Stimulated activated CD4-positive, alpha-beta T cell treated with anti-CD3 and anti-CD28 coated beads, Interleukin-15, amount 100 ng/mL, for 24 hours (primary cell): ENCODE measurements at places on chromosomes 16 and 17.

- no peak for DNase-seq
Observed at GRCh38 chr17:12688382-12688781, 22.7 kb downstream of the MYOCD start.

GRCh38 chr17:75457047-75457654 is 716 bp downstream of the TMEM94 start:
- DNase-seq: peak; percentile 25

GRCh38 chr16:85062845-85063244 is 35.2 kb downstream of the KIAA0513 start:
- no peak for DNase-seq

DNA sequence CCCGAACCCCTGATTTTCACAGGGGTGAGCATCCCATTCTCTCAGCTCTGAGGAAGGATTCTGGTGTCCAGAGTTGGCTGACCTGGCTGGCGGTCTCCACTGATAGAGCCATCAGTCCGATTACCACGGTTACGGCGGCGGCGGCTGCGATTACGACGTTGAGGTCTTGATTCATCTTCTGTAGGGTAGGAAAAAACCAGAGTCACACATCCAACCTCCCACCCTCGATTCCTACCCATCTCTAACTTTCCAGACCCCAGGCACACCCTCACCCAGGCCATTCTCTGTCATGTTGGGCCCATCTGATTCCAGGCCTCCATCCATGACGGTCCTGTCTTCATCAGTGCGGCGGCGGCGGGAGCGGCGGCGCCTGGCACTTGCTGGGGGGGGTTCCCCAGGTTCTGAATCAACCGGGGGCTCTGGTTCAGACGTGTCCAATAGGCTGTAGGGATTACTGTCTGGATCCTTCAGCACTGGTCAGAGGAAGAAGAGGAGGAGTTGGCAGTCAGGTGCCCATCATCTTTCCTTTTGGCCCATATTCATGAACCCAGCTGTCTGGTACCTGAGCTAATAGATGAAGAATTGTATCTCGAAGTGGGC is 2.6 kb upstream of the SOX15 start:
- no peak for DNase-seq

GRCh38 chr17:42289611-42290181 is 1.4 kb downstream of the STAT5A start:
- peak; percentile 84 for DNase-seq

GRCh38 chr16:74192281-74192797 is 104.3 kb upstream of the PSMD7 start:
- no peak for DNase-seq

GRCh38 chr17:63698886-63699637 is 863 bp downstream of the LIMD2 start:
- peak; percentile 84 for DNase-seq

- DNase-seq: no peak
Observed at GRCh38 chr16:19431636-19432340, 14.1 kb downstream of the TMC5 start.

DNA sequence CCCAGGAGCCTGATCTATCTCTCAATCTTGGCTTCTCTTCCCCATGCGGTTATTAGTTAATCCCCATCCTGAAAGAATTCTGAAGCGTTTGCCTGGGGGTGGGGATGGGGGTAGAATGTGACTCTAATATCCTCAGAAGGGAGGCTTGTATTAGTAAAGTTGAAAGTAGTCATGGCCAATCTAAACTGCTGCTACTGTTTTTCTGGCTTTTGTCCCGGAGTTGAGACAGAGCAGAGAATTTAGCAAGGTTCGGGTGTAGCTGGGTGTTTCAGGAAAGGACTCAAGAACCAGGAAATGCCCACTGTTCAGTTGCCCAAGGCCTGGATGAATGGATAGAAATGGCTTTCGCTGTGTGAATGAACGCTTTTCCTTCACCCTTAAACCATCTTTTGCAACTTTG is 17.6 kb upstream of the ITGAM start:
- no peak for DNase-seq

GRCh38 chr16:31474173-31474714 is 2.3 kb downstream of the TGFB1I1 start:
- DNase-seq: no peak

DNA sequence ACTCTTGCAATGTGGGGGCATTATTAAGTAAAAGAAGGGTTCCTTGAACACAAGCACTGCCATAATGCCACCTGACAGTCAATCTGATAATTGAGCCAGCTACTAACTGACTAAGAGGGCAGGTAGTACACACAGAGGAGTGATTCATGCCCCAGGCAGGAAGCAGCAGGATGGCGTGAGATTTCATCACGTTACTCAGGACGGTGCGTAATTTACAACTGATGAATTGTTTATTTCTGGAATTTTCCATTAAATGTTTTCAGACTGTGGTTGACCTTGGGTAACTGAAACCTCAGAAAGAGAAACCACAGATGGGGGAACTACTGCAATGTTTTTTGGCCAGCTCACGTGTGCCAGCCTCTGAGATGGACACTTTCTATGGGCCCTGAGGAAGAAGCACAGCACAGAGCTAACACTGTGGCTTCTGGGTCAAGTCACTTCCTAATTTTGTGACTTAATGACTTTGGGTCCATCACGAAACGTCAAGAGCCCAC is 46.7 kb downstream of the C17orf67 start:
- peak; percentile 74 for DNase-seq

- no peak for DNase-seq
Observed at GRCh38 chr17:45965812-45966211, 33.2 kb upstream of the STH start.

- DNase-seq: no peak
Observed at GRCh38 chr17:50986989-50987660, 121.0 kb upstream of the TOB1 start.

DNA sequence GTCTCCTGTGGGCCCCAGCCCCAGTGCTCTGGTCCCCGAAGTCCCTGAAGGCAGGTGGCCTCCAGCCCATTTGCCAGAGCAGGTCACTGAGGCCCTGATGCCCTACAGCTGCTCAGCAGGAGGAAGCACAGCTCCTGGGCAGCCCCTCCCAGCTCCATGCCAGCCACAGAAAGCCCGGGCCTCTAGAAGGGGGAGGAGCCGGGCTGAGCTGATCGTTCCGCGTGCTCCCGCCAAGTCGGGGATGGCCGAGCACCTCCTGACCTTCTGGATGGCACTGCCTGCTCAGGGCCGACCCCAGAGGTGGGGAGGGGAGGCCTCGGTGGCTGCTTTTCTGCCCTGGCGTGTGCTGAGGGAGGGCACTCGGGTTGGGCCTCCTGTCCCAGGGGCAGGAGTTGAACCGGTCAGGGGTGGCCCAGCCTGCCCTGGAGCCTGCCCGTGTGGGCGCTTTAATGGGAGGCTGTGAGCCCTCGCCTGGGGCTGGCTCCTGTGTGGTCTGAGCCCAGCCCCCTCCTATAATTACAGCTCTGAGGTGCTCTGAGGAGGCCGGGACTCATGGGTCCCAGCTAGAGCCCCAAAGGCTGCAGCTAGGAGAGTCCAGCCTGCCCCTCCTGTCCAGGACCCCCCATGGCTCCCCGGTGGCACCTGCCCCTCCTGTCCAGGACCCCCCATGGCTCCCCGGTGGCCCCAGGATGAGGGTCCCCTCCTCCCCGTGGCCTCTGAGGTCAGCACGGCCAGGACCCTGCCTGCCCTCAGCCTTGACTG is 29.7 kb downstream of the ZFPM1 start:
- DNase-seq: no peak

- peak; percentile 43 for DNase-seq
Observed at GRCh38 chr16:85998868-85999729, 100.1 kb downstream of the IRF8 start.

- DNase-seq: no peak
Observed at GRCh38 chr16:66581246-66581952, 2.1 kb downstream of the CMTM2 start.

DNA sequence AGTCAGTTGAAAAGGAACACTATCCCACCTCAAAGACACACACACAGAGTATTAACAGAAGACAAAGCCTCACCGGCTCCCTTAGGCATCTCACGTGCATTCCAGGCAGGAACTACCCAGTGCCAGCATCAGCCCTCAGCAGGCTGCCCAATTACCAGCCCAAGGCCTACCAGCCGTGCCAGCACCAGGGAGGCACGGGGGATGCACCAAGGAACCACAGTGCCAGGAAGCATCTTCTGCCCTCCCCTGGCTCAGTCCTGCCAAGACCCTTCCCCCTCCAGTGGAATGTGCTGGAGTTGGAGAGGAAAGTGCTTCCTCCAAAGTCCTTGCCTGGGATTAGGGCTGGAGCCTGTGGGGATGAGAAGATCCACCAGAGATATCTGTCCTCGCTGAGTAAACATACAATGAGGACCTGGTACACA is 11.0 kb upstream of the KRT19 start:
- DNase-seq: no peak

GRCh38 chr16:9135797-9136196 is 44.4 kb downstream of the HAPSTR1 start:
- DNase-seq: no peak

DNA sequence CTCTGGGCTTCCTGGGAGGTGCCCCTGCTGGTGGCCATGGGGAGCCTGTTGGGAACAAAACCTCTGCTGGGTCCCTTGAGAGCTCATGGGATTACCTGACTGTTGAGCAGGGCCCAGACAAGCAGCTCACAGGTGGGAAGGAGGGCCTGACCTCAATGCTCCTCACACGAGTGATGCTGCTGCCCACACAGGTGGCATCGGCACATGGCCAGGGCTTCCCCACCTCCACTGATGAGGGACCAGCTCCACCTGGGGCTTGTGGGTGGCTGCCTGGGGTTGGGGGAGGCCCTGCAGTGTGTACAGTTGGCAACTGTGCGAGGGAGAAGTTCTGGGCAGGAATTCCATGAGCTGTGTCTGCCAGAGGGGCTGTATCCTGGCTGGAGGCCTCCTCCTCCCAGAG is 87.8 kb upstream of the NLRP1 start:
- DNase-seq: no peak

- DNase-seq: no peak
Observed at GRCh38 chr17:2380950-2381649, 19.8 kb downstream of the MNT start.

- DNase-seq: no peak
Observed at GRCh38 chr16:66851166-66851964, 7.2 kb downstream of the CA7 start.

GRCh38 chr16:89114159-89114981 is 20.7 kb downstream of the ACSF3 start:
- DNase-seq: peak; percentile 41

GRCh38 chr17:77160875-77161530 is 20.2 kb downstream of the SEC14L1 start:
- no peak for DNase-seq

DNA sequence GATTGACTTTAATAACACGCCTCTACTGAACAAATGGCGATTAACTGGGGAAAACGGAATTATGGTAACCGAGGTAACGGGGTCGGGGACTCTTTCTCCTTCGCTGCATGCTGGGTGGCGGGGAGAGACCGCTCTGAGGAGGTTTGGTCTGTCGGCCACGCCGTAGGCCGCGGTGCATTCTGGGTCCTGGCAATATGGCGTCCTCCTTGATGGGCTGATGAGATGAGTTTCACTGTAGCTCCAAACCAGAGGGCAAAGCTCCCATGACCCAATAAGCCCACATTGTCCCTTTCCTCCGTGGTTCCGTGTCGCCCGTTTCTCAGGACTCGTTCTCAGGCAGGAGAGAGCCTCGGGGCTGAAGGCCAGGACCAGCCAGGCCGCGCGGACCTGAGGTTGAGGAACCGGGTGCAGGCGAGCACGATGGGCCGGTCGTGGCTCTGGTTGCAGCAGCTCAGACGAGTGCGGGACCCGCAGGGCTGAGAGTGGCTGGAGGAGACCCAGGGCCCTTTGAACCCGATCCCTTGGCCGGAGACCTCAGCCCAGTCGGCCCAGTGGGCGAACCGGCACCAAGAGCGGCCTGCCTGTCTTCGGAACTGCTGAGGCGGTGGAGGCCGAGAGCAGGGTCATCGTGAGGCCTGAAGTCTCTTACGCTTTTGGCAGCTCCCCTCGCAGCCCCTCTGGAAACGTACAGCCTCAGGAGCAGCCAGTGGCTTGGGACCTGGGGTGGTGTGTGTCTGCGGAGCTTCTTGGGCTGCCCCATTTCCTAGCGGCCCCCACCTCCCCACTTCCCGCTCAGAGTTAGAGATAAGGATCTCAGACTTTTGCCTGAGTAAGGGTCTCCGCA is at the start of gene RPTOR:
RPTOR (plus strand) TSS at position 184 of the 844 bp plus-strand sequence. CDS start 792 bp downstream, outside the sequence.
- peak; percentile 94 for DNase-seq

DNA sequence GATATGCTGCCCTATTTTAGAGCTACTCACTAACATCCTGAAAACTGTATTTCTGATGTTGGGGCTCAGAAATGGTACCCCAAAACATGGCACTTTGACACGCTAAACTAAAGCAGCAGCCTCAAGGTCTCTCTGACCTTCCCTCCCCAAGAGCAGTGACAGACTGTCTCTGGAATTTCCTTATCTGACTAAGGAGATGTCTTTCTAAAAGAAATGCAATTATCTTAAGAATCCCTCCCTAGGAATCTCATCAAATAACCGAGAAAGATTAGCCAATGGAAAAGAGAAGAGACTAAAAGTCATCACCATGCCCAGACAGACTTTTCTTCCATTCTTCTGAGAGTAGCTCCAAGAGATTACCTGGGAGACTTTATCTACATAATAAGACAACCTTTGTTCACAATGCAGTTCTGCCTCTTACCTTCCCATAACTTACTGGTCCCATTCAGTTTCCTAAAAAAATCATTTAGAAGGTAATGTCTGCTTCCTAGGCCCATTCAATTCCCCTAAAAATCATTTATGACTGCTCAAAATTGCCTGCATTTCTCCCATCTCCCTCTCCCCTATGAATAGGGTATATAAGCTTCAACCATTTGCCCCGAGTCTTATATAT is 123.9 kb downstream of the CPPED1 start:
- no peak for DNase-seq

GRCh38 chr17:72185564-72185963 is 64.7 kb downstream of the SOX9 start:
- DNase-seq: no peak

GRCh38 chr17:35912339-35912912 is 18.1 kb downstream of the RDM1 start:
- no peak for DNase-seq

GRCh38 chr17:34706029-34706428 is 126.6 kb downstream of the TMEM132E start:
- peak; percentile 17 for DNase-seq

DNA sequence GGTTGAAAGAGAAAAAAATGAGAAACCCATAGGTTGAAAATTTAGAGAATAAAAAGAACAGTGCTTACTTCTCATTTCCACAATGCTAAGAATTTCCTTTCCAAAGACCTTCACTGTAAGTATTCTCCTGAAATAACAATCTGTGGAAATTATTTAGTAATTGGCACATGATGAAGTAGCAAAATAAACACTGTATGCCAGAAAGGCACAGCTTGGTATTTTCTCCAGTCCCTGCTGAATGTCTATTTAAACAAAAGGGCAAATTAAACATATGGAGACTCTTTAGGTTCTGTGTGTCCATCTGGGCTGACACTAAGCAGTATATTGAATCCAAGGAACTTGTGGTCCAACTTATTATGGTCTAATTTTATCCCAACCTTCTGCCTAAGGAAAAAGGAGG is 46.1 kb downstream of the CHCT1 start:
- no peak for DNase-seq
